ENCODE measurements at places on chromosomes 3 and 15.

DNA sequence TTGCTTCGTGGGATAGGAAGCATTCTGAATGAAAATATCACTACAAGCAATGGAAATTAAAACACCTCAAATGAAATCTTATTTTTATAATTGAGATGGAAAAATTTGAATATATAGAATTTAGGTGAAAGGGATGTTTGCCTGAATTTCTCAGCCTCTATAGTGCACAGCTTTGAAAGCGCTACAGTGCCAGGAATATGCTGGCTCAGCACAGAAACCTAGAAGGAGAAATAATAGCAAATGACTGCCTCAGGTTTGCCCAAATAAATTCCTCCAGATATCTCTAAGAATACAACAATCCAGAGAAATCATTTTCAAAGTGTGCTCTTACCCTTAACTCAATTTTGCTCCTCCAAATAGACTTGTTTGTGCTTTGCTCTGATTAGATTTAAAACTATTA is 141.1 kb upstream of the ZNF385D start:
- DNase-seq: no peak

- no peak for DNase-seq
These were observed 46.3 kb upstream of the UTS2B start for GRCh38 chr3:191376516-191377141.

DNA sequence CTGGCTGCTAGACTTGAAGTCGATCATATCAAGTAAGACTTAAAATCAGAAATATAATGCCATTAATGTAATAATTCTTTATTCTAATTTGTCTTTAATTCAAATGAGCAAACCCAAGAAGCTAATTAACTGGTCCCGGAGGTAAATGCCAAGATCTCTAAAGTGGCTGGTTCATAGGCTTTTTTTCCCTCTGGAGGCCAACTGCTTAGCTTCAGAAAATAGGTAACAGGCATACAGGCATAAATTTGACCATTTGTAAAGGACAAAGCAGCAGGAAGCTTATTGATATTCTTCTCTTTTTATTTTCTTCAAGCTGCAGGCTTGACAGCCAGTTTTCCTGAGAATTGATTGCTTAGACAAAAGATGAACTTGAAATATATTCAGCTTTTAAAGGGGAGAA is 158.6 kb upstream of the RAP2B start:
- DNase-seq: no peak

GRCh38 chr15:43511012-43511885 is 6.2 kb upstream of the MAP1A start:
- DNase-seq: peak; percentile 20

- DNase-seq: peak; percentile 38
These were observed 720 bp upstream of the TNIK start for GRCh38 chr3:171460725-171461524.

GRCh38 chr15:100093211-100094126 is 248.3 kb downstream of the ADAMTS17 start:
- DNase-seq: no peak

All from activated CD4-positive, alpha-beta T cell treated with anti-CD3 and anti-CD28 coated beads, Interleukin-2, amount 50 U/mL, for 1 hour (primary cell).